ENCODE measurements at places on chromosomes 5 and 9.

DNA sequence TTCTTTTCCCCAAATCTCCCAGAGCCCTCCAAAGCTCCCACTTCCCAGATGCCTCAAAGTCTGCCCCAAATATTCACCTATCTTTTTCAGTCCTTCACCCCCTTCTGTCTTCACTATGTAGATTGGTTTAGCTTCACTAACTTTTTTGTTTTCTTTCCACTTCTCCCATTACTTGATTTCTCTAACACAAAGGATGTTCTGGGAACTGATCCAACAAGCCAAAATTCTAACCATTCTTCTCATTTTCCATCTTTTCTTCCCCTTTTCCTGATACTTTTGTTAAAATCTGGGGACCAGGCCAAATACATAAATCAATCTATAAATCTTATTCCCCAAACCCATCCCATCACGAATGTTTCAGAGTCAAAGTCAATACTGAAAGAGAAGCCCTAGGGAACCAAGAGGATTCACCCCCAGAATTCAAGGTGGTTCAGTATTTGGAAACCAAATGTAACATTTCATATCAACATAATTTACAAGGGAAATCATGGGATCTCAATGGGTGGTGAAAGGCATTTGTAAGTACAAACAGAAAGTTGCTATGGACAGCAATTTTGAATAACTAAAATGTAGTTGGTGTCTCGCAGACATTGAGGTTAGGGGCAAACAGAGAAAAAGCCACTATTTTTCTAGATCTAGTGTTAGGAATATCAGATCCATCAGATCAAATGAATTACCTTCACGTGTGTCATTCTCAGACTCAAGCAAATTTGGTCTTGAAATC is 35.3 kb downstream of the APTX start:
- DNase-seq = no peak

- no peak for DNase-seq
These were observed 38.9 kb upstream of the STX17 start for GRCh38 chr9:99867536-99867935.

DNA sequence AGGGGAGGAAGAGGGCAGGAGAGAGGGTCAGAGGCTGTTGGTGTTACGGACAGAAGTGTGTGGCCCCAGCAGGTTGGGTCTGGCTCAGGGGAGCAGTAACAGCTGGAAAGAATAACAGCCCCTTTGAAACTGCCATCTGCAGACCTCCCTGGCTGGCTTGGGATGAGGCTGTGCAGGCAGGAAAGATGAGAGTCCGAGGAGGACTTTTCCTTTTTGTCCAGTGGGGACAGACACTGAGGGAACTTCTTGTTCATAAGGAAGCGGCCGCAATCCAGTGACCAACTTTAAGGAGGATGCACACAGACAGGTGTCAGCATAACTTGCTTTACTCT is 14.8 kb upstream of the PLEKHG4B start:
- no peak for DNase-seq

GRCh38 chr5:123456242-123456641 is 33.0 kb upstream of the CEP120 start:
- no peak for DNase-seq

GRCh38 chr9:114677418-114677817 is 4.6 kb downstream of the TEX48 start:
- DNase-seq = no peak

- DNase-seq = no peak
These were observed 23.2 kb upstream of the SPTAN1 start for GRCh38 chr9:128529191-128529590.

DNA sequence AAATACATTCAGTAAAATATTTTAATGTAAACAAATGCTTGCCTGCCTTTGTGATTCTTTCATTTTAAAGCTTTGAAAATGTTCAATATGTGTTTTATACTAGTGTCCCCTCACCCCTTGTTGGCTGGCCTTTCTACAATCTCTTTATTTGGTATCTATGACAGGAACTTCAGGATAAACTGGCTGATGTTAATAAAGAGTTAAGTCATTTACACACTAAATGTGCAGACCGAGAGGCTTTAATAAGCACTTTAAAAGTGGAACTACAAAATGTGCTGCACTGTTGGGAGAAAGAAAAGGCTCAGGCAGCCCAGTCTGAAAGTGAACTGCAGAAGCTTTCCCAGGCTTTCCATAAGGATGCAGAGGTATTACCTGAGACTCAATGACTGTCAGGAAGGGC is 171.8 kb downstream of the CCDC171 start:
- DNase-seq = no peak

DNA sequence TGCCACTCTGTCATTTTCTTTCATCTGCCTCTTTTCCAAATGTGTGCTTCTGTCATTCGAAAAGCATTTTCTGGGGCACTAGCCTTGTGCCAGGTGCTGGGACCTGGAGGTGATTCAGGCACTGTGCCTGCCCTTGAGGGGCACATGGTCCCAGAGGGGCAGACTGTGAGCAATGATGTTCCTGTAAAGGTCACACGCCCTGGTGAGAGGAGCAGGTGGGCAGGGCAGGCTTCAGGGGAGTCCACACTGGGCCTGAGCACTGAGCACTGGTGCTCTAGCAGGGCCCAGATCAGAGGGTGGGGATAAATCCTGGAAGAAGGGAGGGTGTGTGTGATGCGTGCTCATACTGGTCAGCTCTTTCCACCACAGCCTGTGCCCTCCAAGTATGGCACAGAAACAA is 77.8 kb downstream of the COL15A1 start:
- DNase-seq = no peak

GRCh38 chr5:111223101-111223786 is 940 bp upstream of the CAMK4 start:
- DNase-seq = no peak

- DNase-seq = peak; percentile 14
These were observed 50.1 kb upstream of the SMAD5 start for GRCh38 chr5:136082390-136083193.

DNA sequence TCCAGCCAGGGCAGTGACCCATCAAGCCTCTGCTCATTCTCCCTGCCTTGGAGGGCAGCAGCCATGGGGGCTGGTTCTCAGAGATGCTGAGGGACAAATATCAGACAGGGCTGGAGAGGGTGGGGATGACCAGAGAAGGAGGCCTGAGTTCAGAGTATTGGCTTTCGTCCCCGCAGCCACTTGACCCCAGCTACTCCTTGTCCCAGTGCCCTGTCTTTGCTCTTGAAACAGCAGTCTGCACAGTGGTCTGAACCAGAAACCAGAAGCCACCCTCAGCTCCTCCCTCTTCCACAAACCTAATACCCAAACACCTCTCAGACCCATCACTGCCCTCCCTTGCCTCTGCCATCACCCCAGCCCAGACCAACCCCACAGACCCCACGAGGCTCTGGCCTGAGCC is 36.3 kb upstream of the SMIM23 start:
- DNase-seq = no peak

- DNase-seq = no peak
These were observed 7.8 kb downstream of the FST start for GRCh38 chr5:53488195-53488722.

- DNase-seq = no peak
These were observed 24.4 kb downstream of the SLC6A7 start for GRCh38 chr5:150214289-150214688.

GRCh38 chr9:21294364-21294774 is 10.7 kb downstream of the IFNA5 start:
- no peak for DNase-seq

DNA sequence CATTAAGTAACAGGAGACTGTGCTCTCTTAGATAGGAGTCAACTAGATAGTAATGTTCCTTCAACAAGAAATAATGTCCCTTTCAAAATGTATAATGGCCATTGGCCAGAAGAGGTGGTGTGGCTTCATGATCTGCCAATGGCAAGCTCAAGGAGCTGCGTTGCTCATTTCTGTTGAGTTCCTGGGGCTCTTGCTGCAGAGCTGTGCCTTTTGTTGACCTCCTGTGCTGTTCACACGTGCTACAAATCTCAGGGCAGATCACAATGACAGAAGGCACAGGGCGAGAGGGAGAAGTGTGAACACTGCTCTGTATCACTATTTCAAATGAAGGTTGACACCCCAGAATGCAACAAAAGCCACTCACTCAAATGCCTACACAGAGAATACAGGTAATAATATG is 16.0 kb upstream of the TBC1D2 start:
- no peak for DNase-seq

DNA sequence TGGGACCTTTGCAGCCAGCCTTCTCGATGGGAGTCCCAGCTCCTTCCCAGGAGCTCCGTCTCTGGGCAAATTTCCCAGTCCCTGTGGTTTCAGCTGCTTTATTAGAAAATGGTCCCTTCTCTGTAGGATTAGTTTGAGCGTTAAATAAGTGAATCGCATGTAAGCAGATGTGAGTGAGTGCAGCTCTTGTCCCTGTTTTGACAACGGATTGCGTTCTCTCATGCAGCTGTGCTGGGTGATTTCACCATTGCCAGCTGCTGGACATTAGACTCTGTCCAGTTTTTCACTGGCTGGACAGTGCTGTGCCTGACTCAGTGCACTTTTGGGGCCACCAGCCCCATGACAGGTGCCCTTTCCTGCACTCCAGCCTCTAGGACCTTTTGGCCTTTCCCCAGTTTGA is 11.6 kb upstream of the CEL start:
- no peak for DNase-seq

DNA sequence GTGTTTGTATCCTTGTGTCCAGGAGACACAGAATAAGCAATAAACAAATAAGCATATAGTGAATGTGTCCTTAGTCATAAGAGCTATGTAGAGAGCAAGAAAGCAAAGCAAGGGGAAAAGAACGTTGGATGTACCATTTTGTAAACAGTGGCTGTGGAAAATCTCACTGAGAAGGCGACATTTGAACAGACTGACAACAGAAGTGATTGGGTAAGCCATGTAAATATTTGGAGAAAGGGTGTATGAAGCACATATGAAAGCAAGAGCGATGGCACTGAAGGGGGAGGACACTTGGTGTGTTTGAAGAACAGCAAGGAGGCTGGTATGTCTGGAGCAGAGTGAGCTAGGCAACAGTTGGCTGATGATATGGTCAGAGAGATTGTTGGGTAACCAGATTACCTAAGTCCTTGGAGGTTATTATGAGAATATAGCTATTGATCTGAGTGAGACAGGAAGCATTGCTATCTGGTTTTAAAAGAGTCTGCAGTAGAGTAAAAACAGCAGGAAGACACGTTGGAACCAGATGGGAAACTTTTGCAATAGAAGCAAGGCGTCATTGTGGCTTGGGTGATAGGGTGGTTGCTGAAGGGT is 115.5 kb upstream of the IL7R start:
- DNase-seq = no peak

GRCh38 chr5:133327946-133328401 is 276.2 kb downstream of the HSPA4 start:
- no peak for DNase-seq

- no peak for DNase-seq
These were observed 16.3 kb downstream of the FABP6 start for GRCh38 chr5:160245506-160246086.

GRCh38 chr5:10789021-10789420 is 28.0 kb upstream of the DAP start:
- no peak for DNase-seq

GRCh38 chr5:57696389-57696769 is 213.8 kb upstream of the ACTBL2 start:
- DNase-seq = no peak

DNA sequence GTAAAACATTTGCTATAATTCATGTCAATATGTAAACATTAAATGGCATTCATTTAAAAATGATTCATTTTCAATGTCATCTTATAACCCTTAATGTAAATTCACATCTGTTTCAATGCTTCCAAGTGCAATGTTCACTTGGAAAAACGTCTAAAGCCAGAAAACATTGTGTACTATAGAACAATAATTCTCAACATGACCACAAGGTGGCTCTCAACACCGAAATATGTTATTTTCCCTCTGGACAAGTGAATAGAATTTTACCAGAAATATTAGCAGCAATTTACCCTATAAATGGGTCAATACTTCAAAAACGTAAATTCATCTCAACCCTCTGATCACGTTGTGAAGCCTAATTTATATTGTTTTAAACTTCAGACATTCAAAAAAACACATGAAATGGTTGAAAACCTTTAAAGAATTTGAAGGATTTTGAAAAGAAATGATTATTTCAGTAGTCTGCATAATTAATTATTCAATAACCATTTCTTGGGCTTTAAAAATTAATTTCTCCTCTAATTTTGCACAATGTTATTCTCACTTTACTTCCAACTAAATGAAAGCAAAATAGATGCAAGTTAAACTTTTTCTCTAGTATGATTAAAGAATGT is 11.0 kb downstream of the CDH10 start:
- no peak for DNase-seq

- peak; percentile 16 for DNase-seq
These were observed 146.4 kb downstream of the HACD4 start for GRCh38 chr9:20884985-20885593.

- DNase-seq = no peak
These were observed 86.9 kb downstream of the NUDT12 start for GRCh38 chr5:103475629-103476240.

DNA sequence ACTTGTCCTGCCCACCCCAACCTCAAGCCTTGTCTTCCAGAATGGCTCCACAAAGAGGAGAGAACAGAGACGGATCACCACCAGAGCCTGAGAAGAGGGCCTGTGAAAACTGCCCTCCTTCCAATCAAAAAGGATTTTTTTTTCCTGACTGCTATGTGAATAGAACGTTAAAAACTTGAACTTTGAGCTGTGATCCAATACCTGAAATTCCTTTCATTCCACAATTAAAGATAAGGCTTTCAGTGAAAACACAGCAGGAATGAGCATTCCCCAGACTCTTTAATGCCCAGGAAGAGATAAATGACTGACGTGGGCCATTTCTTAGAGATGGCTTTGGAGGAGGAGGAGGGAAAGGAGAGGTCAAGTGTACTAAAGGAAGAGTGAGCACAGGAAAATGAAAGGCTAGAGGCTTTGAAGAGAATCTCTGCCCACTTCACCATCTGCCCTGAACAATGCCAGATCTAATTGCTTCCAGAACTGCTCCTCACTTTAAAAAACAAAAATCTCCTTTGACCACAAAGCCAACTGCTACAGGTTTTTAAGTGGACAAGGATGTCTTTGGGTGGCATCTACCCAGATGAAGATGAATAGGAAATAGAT is 177.9 kb upstream of the MAP3K1 start:
- no peak for DNase-seq

- no peak for DNase-seq
These were observed 114.5 kb upstream of the NR5A1 start for GRCh38 chr9:124621371-124622328.

DNA sequence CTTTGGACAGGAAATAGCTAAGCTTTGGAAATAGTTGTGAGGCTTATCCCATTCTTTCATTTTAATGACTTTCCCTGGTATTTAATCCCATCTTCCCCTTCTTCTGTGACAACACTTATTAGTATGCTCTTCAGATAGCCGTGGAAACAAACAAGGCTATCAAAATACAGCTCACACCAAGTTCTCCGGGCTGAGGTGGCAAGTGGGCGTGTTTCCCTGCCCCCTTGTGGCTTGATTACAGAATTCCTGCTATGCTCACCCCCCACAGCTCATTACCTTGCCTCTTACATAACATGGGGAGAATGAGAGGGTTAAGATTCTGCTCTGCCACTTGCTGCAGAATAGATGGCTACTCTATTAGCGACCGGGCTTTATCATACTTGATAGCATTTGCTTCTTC is 437.1 kb upstream of the TLE4 start:
- no peak for DNase-seq

GRCh38 chr9:130337318-130337717 is 71.8 kb downstream of the HMCN2 start:
- DNase-seq = no peak

Data from stimulated activated CD4-positive, alpha-beta T cell treated with anti-CD3 and anti-CD28 coated beads, Interleukin-1b, Interleukin-23, amount 100 ng/mL, for 1 hour (primary cell).